ENCODE measurements at places on chromosomes 5 and 9. TPM values are rescaled to one million over a fixed set of nuclear protein-coding genes. Genes with fewer than 3 reads are reported as not detected.

DNA sequence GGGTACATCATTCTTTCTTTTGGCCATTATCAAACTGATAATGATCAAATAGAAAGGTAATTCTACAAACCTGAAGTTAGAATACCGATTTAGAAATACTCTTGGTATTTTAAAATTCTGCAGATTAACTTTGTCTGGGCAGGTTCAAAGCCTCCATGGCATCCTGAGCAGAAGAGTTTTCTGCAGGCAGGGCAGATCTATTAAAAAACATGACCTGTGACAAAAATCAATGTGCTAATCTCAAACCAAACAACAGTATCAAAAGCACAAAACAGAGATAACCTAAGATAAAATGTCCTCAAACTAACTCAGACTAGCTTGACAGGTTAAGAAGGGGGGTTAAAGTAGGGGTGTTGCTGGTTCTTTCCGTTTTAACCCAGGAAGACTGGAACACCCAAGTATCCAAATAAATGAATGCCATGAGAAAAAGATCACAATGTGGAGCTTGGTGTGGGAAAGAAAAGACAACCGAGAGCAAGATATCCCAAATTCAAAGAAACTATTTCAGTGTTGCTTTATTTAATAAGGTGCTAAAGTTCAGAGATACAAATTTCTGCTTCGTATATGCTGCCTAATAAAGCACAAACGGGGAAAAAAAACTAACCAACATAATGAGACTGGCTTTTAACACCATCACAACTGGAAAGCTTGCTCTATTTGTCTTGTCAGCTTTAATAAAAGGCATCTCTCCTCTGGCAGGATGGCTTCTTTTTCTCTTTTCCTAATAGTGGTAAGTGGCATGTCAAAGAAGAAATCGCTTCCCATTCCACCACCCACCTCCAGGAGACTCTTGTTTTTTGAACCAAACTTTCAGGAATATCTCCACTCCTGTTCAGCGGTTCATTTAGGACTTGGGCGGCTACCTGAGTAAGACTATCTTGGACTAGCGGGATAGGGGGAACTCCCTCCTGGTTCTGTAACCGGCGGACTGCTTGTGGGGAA lies 2.3 kb downstream of the EFNA5 start:
- no peak for DNase-seq

DNA sequence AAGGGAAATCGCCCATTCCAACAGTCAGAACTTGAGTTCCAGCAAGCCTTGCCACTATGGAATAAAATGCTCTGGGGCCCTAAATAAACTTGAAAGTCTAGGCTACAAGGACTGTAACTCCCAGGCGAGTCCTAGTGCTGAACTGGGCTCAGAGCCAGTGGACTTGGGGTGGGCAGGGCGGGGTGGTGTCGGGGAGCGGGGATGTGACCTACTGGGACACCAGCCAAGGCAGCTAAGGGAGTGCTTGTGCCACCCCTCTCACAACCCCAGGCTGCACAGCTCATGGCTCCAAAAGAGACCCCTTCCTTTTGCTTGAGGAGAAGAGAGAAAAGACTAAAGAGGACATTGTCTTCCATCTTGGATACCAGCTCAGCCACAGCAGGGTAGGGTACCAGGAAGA lies 61.5 kb downstream of the MEIKIN start:
- no peak for DNase-seq

DNA sequence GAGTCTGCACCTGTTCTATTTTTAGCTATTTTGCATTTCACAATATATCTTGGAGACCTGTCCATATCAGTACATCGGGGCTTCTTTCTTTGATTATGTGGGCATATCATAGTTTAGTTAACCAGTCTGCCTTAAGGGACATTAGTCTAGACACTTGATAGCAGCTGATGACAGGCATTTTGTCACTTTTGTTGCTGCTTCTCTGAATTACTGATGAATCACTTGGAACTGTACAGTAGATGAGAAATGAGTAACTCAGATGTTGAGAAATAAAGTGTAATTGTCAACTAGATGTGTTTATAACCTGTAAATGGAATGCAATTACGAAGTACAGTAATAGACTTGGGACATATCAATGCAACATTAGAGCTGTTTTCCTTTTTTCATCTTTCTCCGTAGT lies 7.1 kb downstream of the ZFP2 start:
- no peak for DNase-seq

DNA sequence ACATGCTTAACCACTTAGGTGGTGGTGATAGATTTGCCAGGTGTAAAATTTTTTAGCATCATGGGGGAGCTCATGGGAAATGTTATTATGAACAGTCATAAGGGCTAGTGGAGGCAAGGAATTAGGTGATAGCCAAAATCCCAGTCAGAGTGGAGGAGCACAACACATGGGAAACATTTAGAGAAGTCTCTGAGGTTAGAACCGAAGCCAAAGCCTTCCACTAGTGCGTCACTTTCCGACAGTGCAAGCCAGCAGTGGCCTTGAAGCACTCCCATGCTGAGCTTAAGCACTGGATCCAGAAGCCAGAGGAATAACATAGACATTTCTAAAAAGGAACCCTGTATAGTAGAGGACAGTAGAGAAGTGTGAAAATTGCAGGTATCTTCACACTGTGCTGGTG lies 101.5 kb upstream of the SNX2 start:
- DNase-seq = no peak

Gene LCN1
- total RNA-seq = not detected

Gene MCCC2
- total RNA-seq = 62.8 TPM
